ENCODE measurements at places on chromosomes 1 and 21.

GRCh38 chr1:89942825-89943658 is 51.9 kb upstream of the ZNF326 start:
- DNase-seq: no peak

GRCh38 chr1:212098771-212099170 is 63.2 kb downstream of the DTL start:
- no peak for DNase-seq

DNA sequence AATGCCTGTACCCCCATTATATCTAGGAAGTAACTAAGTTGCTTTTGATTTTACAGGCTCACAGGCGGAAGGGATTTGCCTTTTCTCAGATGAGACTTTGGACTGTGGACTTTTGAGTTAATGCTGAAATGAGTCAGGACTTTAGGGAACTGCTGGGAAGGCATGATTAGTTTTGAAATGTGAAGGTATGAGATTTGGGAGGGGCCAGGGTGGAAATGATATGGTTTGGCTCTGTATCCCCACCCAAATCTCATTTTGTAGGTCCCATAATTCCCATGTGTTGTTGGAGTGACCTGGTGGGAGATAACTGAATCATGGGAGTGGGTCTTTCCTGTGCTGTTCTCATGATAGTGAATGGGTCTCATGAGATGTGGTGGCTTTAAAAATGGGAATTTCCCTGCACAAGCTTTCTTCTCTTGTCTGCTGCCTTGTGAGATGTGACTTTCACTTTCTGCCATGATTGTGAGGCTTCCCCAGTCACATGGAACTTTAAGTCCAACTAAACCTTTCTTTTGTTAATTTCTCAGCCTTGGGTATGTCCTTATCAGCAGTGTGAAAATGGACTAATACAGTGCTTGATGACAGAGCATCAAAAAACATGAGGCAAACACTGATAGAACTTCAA is 1119.5 kb downstream of the PLA2G4A start:
- DNase-seq: no peak

DNA sequence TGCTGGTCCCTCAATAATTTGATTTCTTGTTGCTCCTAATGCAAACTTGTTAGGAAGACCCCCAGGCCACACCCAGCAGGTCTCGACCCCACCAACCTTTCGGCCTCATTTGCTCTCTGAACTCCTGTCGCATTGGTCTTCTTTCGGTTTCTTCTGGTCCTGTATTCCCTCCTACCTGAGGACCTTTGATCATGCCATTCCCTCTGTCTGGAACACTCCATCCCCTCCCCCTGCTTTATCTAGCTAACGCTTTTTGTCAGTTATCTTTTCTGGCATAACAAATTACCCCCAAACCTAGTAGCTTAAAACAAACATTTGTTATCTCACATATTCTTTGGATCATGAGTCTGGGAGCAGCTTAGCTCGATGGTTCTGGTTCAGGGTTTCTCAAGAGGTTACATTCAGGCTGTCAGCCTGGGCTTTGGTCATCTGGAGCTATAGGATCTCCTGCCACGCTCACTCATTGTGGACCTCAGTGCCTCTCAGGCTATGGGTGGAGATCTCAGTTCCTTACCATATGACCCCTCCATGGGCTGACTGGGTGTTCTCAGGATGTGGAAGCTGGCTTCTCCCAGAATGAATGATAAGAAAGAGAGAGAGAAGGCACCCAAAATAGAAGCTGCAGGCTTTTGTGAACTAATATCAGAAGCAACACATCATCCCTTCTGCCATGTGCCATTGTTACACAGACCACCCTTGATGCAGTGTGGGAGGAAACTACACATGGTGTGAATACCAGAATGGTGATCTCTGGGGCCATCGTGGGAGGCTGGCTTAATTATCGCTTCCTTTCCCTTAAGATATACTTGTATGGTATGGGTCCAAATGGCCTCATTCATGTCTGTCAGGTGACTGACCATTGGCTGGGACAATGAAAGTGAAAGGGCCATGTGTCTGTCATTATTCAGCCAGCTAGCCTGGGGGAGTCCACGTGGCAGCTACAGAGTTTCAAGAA is 29.1 kb upstream of the BCAR3 start:
- no peak for DNase-seq

- DNase-seq: no peak
Observed at GRCh38 chr21:35635261-35635660, 425.1 kb downstream of the SETD4 start.

DNA sequence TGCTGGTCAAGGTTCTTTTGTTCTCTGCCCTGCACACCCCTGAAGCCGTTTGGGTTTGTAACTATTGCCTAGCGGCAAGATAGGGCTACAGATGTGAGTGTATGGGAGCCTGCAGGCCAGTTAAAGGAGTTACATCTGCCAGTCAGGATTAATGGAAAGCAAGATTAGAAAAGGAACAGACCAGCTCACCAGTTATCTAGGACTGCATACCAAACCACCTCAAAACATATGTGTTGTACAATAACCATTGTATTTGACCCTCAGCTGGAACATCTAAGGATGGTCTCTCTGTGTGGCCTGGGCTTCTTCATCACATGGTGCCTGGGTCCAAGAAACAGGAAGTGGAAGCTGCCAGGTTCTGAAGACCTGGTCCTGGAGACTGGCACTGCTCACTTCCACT is 52.5 kb upstream of the FBXO28 start:
- no peak for DNase-seq

GRCh38 chr1:11431941-11432507 is 46.9 kb upstream of the DISP3 start:
- DNase-seq: no peak

DNA sequence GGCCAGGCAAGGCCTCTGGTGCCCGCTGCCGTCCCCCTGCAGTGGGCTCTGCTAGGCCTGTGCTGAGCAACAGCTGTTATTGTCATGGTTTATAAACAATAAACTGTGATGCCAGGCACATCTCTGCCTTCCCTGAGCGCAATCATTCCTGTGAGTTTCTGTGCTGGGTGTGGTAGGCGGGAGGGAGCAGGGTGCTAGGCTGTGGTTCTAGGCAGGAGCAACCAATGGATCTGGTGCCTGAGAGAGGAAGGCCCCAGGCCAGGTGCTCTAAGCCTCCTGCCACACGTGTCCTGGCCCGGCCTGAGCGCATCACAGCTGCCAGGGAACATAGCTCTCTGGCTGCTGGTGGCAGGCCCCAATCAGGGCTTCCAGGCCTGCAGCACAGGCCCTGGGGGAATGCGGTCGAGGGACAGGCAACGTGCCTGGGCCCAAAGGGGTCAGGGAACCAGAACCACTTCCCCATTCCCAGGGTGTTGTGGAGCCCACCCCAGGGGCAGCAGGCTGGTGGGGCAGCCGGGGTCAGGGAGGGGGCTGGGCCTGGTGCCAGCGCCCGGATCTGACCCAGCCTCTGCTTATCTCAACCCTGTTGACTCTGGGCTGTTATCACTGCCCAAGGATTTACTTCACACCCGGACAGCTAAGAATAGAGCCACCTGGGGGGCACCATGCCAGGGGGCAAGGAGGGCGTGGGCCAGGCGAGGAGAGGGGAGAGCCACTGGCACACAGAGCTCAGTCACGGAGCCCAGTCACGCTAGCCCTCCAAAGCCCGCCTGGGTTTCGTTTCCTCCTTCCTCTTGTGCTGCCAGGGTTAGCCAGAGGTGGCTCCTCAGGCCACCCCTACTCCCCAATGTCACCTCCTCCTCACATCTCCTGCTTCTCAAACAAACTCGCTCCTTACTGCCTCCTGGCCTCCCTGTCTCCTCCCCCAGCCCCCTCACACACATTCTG is 11.5 kb downstream of the TRIM46 start:
- no peak for DNase-seq

DNA sequence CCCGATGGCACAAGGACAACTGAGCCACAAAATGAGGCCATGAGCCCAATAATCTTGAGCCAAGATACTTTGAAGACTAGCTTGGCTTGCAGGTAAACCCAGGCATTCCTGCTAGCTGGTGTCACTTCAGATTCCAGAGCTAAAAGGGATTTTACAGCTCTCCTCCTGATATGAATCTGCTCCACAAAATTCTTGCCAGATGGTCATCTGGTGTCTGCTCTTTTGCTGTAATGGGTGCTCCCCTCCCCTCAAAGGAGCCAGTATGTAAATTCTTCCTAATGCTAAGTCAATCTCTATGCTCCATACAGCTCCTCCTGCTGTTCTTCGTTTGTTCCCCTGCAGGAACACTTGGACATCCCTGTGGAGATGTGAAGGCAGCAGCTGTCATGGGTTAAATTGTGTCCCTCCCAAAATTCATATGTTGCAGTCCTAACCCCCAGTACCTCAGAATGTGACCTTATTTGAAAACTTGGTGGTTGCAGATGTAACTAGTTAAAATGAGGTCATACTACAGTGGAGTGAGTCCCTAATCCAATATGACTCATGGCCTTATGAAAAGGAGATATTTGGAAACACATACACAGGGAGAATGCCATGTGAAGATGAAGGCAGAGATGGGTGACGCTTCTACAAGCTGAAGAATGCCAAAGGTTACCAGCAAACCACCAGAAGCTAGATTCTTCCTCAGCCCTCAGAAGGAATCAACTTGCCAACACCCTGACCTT is 180.6 kb upstream of the PALMD start:
- DNase-seq: no peak

DNA sequence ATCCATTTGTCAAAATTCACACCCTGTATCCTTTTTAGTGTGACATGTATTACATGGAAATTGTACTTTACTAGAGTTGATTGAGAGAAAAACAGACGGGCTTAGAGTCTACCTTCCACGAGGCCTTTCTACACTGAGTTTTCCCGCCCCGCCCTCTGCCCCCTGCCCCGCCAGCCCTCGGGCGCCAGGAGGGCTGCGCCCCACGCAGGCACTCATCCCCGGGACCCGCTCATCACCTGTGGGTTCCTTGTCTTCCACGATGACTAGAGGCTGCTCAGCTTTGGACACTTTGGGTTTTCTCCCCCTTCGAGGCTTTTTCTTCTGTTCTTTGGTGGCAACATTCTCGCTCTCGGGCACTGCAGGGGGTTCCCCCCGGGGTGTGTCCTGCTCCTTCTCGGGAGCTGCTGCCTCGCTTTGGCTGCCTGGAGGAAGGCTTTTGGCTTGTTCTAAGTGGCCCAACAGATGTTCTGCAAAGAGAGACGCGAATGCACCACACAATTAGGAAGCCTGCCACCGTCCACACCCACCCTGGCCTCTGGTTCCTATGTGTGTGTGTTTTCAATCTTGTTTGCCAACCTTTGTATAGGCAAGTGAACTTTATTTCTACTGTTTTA is 39.6 kb downstream of the PRDM15 start:
- DNase-seq: no peak

- DNase-seq: no peak
Observed at GRCh38 chr1:41493117-41493536, 8.6 kb upstream of the EDN2 start.

GRCh38 chr1:3610527-3611169 is 660 bp downstream of the MEGF6 start:
- no peak for DNase-seq

DNA sequence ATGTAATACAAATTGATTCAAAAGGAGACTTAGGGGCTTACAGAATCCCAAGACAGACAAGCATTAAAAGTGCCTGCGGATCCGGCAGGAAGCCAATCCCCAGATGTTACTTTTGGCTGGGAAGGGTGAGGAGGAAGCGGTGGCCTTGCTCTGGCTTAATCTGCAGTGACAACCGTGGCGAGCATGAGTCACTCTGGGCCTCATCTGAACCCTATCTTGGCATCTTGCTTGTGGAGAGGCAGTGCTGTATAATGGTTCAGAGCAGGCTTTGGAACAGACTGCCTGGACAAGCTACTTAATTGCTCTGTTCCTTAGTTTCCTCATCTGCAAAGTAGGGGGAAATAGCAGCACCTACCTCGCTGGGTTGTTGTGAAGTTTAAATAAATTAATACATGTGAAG is 74.1 kb downstream of the XCL2 start:
- DNase-seq: peak; percentile 28

- no peak for DNase-seq
Observed at GRCh38 chr1:235069577-235070563, 58.8 kb downstream of the TOMM20 start.

Measured in CD4-positive, alpha-beta T cell treated with Interleukin-12 subunit alpha and Interleukin-12 subunit beta, for 1 hour (primary cell).